ENCODE measurements at places on chromosomes 12 and 14.

DNA sequence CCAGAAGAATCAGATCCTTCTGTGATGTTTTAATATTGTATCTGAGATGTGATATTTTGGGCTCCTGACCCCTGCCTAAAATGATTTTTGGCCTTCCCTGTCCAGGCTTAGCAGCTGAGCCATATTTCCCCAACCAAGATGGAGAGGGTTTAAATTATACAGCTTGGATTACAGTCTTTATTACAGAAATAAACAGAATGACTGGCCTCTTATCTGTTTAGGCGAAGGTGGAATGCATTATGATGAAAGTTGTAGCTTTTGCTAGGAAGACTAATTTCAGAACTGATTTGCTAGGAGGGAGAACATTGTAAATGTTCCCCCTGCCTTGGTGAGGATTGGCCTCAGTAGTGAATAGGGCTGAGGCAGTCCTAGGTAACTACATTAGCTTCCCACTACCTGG lies 23.3 kb downstream of the BMAL2 start:
- no peak for DNase-seq

DNA sequence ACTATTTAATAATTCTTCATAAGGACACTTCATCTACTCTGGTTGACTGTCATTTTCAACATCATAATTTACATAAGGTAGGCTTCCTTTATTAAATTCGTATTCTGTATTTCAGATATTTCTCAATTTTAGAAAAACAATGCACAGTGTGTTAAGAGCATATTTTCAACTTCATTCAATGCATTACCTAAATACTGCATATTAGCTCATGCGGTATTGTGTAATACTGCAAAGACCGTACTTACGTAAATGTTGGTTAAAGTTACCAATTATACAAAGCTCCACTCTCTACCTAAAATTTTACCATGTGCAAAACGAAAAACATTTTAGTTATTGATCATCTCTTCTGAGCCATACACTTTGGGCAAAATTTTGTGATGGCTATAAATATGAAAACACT lies 62.8 kb downstream of the EXOC5 start:
- no peak for DNase-seq

- no peak for DNase-seq
Measured at GRCh38 chr14:24440606-24441399, 1.8 kb downstream of the SDR39U1 start.

GRCh38 chr12:73659802-73660201 lies 877.8 kb upstream of the ATXN7L3B start:
- DNase-seq = no peak

- no peak for DNase-seq
Measured at GRCh38 chr12:89863968-89864367, 155.3 kb upstream of the ATP2B1 start.

- no peak for DNase-seq
Measured at GRCh38 chr14:105059925-105060565, 5.2 kb downstream of the GPR132 start.

GRCh38 chr14:33163600-33163999 lies 224.9 kb downstream of the NPAS3 start:
- DNase-seq = no peak

GRCh38 chr12:46998811-46999368 lies 80.5 kb upstream of the PCED1B start:
- no peak for DNase-seq

DNA sequence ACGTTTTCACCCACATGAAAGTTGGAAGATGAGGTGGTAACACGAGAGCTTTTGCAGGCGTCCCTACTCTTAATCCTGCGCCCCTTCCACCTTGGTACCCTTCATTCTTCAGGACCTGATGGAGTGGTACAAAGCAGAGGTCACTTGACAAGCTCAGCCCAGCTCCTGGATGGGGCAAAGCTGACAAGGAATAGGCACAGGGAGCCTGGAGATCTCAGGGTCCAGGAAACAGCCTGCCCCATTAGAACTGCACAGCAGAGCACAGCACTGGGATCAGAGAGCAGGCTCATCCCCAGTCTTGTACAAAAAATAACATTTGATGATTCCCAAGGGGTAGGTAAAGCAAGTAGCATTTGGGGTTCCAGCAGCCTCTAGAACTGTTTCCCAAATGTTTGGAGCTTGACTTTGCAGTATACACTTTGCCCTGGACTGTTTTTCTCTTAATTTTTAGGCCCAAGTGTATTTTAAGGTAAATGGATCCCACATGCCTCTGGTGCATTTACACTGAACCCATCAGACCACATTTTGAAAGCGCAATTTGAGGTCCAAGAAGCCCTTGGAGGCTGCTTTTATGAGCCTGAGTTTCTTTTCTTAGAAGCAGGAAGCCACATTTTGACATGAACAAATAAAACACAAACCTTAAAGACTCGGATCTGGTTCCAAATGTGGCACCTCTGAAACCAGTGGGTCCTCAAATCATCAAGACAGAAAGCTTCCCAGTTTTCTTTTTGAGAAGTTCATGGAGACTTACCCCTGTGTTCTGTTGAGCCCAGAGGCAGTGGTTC lies 633 bp downstream of the TC2N start:
- DNase-seq = no peak

DNA sequence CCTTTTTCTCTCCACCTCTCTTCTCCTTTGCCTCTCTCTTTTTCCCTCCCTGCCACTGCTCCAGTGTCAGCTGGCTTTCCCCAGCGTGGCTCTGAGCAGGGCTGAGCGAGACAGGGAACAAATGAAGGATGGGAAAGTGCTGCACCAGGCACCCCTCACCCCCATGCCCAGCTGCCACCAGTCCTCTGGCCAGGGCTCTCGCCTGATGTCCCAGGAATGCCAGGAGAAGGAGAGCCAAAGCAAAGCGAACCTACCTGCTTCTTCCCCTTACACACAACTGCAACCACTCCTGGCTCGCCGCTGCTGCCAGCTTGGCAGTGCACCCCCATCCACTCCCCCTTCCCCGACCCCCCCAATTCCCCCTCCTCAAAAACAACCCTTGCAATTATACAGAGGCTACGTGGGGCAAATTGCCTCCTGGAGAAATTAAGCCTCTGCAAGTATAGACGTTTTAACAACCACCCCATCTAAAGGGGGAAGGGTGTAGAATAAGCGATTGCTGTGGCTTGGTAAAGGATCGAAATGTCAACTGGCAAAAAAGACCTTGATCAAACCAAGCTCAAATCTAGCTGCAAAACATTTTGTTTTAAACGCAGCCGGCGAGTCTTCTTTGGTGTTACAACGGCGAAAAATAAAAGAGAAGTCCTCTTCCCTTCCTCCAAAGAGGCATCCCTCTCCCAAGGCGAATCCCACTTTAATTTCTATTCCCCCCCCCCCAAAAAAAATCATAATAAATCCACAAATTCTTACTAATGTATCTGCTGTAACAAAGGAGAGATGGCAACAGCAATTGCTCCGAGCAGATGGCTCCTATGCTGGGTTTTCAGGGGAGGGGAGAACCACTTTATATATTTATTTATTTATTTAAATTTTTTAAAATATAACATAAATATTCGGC lies 2.9 kb downstream of the BCL11B start:
- no peak for DNase-seq

DNA sequence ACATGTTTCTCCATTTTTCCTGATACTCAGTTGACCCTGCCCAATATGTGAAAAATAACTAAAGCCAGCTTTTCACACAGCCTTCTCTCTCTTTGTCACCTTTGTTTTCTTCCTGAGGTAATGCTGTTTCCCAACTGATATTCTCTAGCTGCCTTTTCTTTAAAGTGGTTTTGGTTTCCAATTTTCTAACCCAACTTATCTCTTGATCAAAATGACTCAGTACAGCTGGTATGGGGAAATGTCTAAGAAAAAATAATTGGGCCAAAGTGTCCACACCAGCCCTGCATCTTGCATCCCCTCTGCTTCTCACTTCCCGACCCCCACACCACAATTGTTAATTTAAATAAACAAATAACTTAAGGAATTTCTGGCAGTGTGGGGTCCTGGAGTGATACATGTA lies 193.8 kb downstream of the SYT1 start:
- no peak for DNase-seq

DNA sequence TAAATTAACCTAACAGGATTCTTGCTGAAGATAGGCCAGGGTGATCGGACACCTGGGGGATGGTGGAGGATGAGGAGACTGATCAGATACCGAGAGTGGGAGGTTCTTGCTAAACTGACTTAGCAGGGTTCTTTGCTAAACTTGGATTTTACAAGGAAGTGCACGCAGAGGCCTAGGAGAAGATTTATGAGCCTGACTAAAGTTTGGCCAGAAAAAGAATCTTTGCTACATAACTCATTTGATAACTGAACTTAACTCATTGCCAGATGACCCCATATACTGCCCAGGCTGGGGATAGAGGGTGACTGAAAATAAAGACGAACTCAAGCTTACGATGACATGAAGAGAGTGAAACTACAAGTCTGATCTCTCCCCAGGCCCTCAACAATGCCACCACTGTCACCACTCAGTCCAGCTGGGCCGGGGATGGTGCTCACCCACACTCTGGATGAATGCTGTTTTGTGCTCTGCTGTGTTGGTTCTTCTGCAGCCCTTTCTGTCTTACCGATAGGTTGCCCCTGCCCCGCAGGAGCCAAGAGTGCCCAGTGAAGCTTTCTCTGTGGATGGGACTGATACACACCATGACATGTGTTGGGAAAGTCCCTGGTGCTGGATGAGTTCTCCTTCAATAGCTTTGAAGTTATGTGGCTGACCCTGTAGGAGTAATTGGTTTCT lies 29.0 kb downstream of the PPFIBP1 start:
- no peak for DNase-seq

- no peak for DNase-seq
Measured at GRCh38 chr14:100031506-100032281, 33.5 kb upstream of the EVL start.

GRCh38 chr12:88578276-88579160 lies 1.8 kb downstream of the KITLG start:
- DNase-seq = no peak

Measured in endothelial cell (in vitro differentiated cells).